ENCODE measurements at places on chromosomes 1 and 21.

- DNase-seq: no peak
These were observed 489.0 kb downstream of the USP25 start for GRCh38 chr21:16218682-16219343.

GRCh38 chr1:94285031-94285654 lies 47.8 kb upstream of the ARHGAP29 start:
- DNase-seq: no peak

- no peak for DNase-seq
These were observed 120.7 kb downstream of the ACTL8 start for GRCh38 chr1:17875882-17876280.

- DNase-seq: no peak
These were observed 151.6 kb downstream of the DISC1 start for GRCh38 chr1:231778009-231778719.

DNA sequence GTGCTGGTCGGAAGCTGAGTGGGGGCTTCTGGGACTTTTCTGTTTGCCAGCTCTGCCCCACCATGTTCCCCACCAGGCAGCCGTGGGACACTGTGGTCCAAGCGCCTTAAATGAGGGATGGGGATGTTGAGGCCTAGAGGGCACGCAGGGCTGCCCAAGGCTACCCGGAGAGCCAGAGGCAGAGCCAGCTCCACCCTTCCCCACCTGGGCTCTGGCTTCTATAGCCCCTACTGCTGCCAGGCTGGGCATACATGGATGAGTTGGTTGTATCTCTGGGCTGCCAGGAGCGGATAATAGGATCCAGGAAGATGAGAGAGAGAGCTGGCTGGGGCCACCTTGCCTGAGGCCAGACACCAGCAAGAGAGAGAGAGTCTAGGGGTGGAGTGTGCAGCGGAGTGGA lies 49.4 kb downstream of the PTPRU start:
- no peak for DNase-seq

DNA sequence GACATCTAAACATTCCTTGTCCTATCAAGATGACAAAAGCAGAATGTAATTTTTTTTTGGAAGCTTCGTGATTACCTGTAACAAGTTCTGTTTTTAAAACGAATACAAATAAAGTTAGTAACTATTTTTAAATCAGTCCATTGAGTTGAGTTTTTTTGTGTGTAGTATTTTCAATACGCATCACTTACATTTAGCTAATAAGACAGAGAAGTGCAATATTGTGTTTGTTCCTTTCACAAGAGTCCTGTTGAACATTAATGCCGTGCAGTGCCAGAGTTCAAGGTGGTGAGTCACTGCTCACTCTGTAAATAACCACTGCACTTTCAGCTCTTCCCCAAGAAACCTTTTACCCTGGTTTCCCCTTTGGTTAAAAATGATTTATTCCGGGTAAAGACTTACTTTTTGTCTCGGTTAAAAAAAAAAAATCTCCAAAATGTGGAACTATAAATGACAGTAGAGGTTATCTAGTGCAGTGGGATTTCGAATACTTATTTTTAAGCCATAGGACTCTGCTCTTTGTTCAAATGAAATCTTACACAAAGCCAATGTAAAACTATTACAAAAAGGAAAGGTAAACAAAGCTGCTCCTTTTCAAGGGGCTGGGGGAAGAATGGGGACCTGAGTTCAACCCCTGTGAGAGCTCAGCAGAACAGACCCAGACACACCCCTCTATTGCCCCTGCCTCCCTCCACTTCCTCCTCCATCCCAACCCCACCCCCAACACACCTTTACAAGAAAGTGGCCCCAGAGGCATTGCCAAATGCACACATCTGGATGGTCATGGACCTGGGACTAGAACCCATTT lies 14.8 kb upstream of the NCMAP start:
- DNase-seq: no peak

DNA sequence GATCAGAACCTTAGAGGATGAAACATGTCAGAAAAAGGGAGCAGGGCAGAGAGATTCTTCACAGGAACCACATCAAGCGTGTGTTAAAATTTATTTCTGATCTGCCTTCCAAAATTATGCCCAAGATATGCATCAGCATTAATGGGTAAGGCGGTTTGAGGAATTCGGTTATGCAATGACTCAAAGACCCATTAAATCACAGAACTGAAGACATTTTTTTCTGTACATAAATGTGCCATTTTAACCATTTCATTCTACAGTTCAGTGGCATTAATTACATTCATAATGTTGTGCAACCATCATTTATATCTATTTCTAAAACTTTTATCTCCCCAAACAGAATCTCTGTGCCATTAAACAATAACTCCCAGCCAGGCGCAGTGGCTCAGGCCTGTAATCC lies 43.4 kb downstream of the CNST start:
- DNase-seq: no peak

- DNase-seq: peak; percentile 67
These were observed 64.8 kb downstream of the DNTTIP2 start for GRCh38 chr1:93814059-93814794.

DNA sequence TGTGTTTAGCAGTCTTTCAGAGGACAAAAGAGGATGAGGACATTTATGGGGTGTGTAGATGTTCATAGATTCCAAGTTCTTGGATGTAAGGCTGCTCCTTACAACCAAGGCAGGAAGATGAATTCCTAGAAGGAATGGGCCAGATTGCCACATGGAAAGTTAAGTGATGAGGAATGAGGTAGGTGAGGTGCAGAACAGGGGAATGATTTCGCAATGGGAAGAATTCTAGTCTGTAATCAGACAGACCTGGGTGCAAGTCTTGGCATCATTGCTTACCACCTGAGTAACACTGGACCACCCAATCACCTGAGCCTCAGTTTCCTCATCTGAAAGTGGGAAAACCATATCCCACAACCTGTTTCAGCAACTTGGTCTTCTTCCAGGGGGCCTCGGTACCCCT lies 174.9 kb downstream of the IER5 start:
- no peak for DNase-seq

DNA sequence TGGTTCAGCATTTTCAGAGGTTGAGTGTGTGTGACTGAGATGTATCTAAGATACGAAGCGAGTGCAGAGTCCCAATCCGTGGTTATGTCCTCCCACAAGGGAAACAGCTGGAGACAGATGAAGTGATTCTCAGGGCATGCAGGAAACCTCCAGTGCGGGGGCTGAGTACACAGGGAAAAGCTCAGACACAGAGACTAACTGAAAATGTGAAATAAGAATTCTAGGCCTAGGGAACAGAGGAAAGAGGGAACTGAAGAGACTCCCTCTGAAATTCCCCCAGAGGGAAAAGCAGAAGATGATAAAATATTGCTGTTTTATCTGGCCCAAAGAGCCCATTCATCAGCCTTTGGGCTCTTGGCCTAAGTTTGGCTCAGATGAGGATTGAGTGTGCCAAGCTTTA lies 116.8 kb downstream of the LRRC53 start:
- no peak for DNase-seq

- DNase-seq: no peak
These were observed 95.3 kb downstream of the ATP5PO start for GRCh38 chr21:33820230-33820770.

- peak; percentile 36 for DNase-seq
These were observed 150.3 kb upstream of the SPAG17 start for GRCh38 chr1:118335331-118335732.

GRCh38 chr1:104884939-104885338 lies 1135.2 kb downstream of the AMY1C start:
- DNase-seq: no peak

DNA sequence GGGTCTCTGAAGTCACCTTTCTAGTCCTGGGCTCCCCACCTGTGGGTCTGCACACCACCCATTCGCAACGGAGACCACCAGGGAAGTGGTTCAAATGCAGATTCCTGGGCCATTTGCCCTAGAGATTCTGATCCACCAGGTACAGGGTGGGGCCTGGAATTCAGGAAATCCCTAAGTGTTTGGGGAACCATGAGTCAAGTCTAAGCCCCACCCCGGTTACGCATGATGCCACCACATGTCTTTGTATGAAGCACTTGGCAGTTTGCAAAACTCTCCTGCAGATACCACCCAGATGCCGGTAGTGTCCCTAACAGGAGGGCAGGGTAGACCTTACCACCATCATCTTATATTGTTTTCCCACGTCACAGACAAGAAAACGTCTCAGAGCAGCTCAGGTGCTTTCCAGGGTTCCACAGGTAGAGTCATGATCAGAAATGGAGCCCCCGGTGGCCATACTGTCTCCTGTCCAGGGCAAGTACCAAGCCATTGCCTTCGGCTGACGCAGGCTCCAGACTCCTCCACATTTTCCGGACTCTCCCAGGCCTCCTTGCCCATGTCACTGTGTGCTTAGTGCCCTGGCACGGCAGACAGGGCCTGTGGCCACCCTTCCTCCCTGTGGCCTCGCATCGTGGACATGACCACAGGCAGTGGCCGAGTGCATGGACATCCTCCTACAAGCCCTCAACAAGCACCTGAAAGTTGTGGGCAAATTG lies 89.2 kb upstream of the TMEM51 start:
- no peak for DNase-seq

- DNase-seq: no peak
These were observed 25.0 kb downstream of the GORAB start for GRCh38 chr1:170556917-170557316.

GRCh38 chr21:35048183-35048601 lies 910 bp downstream of the RUNX1 start:
- DNase-seq: no peak

- DNase-seq: no peak
These were observed 248.4 kb upstream of the LRRC7 start for GRCh38 chr1:69319287-69319686.

DNA sequence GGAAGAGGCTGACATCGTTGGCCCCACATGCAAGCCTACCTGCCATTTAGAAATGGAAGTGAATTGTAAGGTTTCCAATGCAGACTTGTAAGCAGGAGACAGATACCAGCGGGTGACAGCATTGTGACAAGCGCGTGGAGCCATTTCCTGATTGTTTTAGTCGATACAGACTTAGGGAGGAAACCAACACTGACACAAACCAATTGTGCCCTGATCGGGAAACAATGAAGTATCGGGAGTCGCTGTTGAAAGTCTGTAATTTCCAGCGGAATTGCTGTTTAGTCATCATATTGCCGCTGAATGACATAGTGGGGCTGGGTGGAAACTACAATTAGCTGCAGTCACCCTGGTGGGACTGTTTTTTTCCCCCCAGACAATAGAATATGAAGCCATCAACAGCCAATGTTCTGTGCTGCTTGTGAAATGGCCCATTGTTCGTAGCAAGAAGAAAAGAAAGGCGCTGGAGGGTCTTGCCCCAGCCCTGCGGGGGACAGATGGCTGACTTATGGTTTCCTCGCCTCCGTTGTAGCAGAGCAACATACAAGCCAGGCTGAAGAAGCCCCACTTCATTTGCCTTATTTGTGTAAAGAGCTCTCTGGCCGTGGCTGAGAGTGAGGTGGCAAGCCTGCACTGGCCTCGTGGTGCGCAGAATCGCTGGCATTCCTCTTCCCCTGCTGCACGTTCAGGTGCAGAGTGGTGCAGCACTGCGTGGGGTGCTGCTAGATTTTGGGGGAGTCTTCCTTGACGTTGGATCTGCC lies 462.7 kb downstream of the CAMTA1 start:
- DNase-seq: no peak

DNA sequence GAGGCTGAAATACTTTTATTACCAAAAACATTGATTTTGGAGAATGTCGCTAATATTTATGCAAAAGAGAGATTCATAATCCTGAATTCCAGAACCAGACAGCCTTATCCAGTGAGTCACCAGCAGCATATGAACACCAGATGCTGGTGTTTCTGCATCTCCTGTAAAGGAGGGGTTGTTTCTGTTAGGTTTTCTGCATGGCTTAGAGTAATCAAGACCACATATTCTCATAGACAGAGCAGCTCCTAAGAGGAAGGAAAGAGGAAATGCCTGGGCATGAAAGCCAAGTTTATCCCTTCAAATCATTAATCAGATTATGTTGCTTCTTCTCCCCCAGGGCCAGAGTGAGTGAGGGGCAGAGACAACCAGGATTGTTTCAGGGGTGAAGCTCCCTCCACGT lies 86.2 kb downstream of the NGF start:
- no peak for DNase-seq

DNA sequence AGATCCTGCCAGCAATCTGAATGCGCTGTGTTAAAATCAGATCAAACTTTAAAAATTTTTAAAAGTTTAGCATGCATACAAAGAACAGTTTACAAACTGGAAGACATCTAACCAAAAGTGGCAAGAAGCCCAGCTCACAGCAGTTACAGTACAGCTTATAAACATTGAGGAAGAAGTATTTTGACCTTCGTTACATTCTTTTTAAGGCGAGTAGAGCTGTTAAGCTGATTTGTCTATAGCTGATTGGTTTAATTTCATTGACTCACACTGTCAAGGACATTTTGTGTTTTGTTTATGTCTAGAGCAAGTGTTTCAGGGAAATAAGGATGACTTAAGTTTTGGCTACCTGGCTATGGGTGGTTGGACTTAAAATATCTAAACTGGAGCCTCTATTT lies 3.0 kb upstream of the PGM1 start:
- DNase-seq: no peak

DNA sequence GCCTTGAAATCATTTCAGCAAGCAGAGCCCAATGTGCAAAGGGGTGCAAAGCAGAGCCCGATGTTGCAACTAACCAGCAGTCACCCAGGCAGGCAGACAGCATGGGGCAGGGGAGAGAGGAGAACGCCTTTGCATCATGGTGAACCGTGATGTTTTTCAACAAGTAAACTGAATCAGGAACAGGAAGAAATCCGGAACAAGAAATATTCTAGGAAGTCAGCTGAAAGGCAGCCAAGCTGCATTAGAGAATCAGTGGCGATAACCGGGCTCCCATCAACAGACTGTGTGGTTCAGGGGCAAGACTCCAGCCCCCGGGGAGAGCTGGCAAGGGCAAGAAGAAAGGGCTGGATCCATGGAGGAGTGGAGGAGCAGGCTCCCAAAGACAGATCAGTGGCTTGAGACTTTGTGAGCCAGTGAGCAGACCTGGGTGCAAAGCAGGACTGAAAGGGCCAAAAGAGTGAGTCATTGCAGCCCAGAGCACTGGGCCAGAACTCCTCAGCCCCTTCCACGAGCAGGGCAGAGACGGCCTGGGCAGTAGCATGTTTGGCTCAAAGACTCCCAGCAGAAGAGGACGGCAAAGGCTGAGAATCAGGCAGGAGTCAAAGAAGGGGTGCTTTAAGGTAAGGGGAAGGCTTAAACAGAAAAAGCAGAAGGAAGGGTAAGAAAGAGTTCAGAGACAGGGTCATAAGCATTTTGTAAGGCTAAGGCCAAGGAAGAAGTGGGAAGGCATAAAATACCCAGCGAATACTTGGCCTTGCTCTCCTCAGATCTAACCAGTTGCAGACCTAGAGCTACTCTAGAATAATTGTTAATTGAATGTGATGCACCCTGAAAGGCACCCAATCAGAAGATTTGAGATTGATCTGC lies 155.0 kb downstream of the SETD4 start:
- no peak for DNase-seq

GRCh38 chr1:24077278-24077978 lies 34.5 kb downstream of the MYOM3 start:
- DNase-seq: no peak

GRCh38 chr1:187788718-187789117 lies 960.0 kb downstream of the PLA2G4A start:
- no peak for DNase-seq
